Activated CD4-positive, alpha-beta T cell treated with anti-CD3 and anti-CD28 coated beads, Interleukin-2, amount 50 U/mL, for 48 hours (primary cell): ENCODE measurements at places on chromosomes 2 and 18.

- no peak for DNase-seq
Measured at GRCh38 chr2:161427664-161428587, 11.8 kb downstream of the TBR1 start.

DNA sequence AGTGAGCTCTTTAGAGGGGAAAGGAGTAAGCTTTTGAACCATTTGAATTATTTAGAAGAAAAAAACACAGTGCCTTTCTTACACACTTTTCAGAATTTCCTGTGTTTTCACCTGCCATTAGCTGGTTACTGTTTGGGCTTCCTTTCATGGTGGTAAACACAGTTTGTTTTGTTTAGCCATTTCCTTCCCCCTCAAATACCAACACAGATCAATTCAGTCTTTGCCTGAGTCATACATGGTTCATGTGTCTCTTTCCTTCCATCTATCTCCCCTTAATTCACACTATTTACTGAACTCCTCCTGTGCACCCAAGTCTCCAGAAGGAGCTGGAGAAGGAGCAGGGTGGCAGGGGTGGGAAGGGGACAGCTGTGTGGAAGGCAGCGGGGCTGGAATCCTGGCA, 45.0 kb downstream of the TCF7L1 start:
- no peak for DNase-seq

GRCh38 chr2:157758586-157758985, 117.5 kb downstream of the ACVR1 start:
- DNase-seq, result no peak

GRCh38 chr2:63851691-63852311, 10.1 kb downstream of the UGP2 start:
- no peak for DNase-seq

DNA sequence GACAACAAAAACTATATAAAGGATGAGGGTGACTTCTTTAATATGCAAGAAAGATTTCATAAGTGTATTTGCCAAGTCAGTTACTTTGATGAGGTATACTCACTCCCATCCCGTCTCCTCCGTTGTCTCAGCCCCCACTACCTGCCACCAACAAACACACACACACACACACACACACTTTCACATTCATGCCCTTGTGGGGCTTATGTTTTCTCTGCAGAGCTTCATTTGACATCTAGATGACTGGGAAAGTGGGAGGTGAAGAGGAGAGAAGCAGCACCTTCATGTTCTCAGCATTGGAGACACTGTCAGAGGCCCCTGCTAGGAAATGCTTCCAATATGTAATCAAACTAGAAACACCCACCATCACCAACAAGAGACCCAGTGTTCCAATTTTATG, 22.5 kb upstream of the TXNDC2 start:
- DNase-seq, result no peak

GRCh38 chr2:10476723-10477442, 28.8 kb upstream of the ODC1 start:
- DNase-seq, result no peak

DNA sequence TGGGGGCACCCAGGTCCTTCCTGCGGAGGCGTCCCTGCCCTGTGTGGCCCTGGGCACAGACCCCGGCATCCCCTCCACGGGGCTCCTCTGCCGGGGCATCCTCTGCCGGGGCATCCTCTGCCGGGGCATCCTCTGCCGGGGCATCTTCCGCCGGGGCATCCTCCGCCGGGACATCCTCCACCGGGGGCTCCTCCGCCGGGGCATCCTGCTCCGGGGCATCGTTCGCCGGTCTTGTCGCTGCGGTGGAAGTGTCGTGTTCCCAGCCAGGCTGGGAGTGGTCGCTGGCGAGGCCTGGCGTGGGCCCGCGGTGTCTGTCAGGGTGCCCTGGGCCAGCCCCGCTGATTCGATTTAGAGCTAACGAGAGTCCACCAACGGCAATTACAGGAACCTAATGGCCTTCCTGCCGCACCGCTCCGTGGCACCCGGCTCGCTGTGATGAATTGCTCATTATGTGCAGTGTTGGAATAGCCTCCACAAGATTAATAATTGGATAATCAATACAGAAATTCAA, 115.1 kb downstream of the NFATC1 start:
- DNase-seq, result no peak

DNA sequence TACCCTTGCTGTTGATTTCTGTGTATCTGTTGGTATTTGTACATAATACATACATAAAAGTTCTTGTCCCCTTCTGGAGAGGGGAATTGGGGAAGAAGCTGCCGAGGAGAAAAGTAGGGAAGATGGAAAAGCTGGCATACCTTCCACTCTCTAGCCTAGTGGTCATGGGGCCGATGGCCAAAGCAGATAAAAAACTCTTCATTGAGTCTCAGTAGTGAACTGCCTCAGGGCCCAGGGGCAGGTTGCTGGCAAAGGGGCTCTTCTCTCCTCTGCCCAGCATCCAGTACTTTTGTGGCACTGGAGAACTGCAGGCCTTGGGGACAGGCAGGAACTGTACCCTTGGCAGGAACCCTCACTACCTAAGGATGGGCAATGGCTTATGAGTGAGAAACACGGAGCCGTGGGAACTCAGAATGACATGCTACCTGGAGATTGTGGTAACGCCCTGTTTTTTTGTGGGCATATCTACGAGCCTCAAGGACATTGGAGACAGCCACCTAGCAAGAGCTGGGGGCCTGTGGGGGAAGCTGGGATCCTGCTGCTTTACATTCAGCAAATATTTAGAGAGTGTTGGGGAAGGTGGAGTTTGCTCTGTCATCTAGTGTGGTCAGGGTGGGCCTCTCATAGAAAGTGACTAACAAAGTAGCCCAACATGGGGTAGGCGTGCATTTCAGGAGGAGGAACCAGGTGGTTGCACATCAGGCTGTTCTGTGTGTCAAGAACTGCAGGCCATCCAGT, 22.6 kb upstream of the ITGB6 start:
- no peak for DNase-seq

GRCh38 chr2:126543081-126543480, 112.9 kb upstream of the GYPC start:
- DNase-seq, result no peak

DNA sequence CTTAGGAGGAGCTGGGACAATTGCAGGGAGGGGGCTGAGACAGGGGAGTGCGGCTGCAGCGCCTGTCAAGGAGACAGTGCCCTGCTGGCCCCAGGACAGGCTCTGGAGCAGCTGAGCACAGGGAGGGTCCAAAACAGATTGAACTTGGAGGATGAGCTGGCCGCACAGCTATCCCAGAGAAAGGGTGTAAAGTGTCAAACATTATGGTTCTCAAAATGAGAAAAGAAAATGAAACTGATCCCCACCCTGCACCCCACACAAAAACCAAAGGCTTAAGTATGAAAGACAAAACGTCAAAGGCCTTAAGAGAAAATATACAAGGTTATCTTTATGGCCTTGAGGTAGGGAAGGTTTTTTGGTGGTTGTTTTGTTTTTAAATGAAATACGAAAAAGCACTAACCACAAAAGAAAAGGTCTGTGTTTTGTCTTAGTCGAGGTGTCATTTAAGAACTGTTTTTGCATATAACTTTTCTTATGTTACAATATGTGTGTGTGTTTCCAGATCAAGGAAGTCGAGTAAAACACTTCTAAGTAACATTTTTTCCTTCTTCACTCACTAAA, 111.8 kb downstream of the HDAC4 start:
- DNase-seq, result no peak

DNA sequence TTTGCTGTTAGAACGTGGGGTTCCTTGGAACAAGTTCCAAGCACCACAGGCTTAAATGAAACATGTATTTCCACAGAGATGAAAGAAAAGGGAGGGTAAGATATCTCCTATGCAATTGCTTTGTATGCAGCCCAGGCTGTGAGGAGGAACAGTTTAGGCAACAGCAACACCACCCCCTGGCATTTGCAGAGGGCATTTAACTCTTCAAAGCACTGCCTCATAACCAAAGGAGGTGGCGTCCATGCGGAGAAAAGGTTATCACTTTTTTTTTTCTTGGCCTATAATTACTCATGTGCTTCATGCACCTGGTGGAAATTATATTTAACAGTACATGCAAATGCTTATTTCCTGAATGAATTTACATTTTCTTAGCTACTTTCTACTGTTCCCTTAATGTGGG, 286.0 kb downstream of the LPIN1 start:
- no peak for DNase-seq

GRCh38 chr2:45713136-45713535, 61.7 kb downstream of the PRKCE start:
- DNase-seq, result no peak

DNA sequence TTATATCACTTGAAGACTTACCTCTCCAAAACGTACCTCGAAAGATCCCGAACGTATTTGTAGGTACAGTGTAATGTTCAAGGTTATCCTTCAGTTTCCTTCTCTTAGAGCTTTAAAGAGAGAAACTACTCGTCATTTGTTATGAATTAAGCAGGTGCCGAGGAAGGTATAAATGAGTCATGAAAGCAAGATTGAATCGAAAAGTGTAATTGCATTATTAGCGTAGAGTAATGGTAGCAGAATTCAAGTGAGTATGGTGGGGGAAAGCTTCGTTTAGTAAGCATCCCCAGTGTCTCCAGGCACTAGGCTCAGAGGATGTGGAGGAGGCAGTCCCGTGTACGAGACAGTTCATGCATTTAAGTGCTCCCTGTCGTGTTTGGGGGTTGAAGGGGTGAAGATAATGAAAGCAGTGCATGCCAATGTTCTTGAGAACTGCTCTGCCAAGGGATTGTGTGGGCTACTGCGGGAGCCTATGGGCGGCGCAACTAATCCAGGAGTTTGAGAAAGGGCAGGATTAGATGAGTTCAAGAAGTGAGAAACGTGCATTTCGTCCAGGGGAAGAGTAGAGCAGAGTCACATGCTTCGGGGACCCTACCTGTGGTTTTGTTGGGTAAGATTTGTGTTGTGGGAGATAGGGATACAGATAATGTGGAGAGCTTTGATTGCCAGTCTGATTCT, 858 bp downstream of the POLR1B start:
- peak; percentile 17 for DNase-seq

- no peak for DNase-seq
Measured at GRCh38 chr2:186559848-186560247, 30.0 kb upstream of the ITGAV start.

- DNase-seq, result no peak
Measured at GRCh38 chr2:107804608-107805498, 21.8 kb upstream of the RGPD4 start.

GRCh38 chr2:173590276-173590861, 235.7 kb downstream of the CDCA7 start:
- no peak for DNase-seq

DNA sequence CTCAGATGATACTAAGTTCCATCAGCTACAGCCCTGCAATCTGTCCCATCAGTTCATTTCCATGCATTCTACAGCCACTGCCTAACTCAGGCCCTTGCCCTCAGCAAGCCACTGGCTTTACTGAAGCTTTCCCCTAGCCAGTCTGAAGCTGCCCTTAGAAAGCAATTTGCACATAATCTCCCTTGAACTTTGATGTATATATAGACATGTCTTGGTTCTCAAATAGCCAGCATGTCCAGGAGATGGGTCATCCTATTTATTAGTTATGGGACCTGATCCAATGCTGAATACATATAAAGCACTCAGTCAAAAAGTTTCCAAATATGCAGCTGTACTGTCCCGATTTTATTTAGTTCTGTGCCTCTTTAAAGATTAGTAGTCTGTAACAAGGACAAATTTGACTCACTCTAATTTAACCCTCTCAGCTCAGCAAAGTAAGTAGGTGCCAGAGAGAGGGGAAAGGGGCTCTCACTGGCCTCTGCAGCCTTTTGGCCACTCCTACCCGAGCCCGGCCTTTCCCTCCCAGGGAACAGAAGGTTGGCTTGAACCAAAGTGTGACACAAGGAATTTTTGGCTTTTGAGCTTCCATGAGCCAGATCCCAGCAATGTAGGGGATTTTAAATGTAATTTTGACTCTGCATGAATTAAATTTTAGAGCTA, 70.7 kb downstream of the CCDC93 start:
- no peak for DNase-seq

GRCh38 chr2:28620291-28620793, 124.5 kb downstream of the PLB1 start:
- no peak for DNase-seq

DNA sequence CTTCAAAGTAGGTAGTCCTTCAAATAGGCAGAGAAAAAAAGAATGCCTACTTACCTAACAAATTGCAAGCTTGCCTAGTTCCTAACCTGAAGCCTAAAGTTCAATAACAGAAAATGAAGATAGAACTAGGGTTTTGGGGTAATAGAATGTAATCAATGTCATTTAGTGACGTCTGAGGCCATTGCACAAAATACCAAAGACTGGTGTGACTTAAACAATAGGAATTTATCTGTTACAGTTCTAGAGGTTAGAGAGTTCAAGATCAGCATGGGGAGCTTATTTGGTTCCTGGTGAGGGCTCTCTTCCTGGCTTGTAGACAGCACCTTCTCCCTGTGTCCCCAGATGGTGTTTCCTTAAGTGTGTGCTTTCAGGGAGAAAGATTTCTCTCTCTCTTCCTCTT, 4.7 kb upstream of the NPC1 start:
- no peak for DNase-seq
